Activated T-helper 1 cell treated with anti-CD3 and anti-CD28 coated beads, Interleukin-2, amount 50 U/mL, for 16 hours (primary cell): ENCODE measurements at places on chromosomes 7 and 10.

- DNase-seq: no peak
Observed at GRCh38 chr7:92847305-92847704, 10.9 kb upstream of the CDK6 start.

- no peak for DNase-seq
Observed at GRCh38 chr10:69957241-69957885, 95.3 kb upstream of the MACROH2A2 start.

GRCh38 chr7:121442845-121443244 is 46.7 kb upstream of the FAM3C start:
- DNase-seq: no peak

GRCh38 chr10:4262870-4263600 is 478.0 kb upstream of the KLF6 start:
- DNase-seq: no peak

DNA sequence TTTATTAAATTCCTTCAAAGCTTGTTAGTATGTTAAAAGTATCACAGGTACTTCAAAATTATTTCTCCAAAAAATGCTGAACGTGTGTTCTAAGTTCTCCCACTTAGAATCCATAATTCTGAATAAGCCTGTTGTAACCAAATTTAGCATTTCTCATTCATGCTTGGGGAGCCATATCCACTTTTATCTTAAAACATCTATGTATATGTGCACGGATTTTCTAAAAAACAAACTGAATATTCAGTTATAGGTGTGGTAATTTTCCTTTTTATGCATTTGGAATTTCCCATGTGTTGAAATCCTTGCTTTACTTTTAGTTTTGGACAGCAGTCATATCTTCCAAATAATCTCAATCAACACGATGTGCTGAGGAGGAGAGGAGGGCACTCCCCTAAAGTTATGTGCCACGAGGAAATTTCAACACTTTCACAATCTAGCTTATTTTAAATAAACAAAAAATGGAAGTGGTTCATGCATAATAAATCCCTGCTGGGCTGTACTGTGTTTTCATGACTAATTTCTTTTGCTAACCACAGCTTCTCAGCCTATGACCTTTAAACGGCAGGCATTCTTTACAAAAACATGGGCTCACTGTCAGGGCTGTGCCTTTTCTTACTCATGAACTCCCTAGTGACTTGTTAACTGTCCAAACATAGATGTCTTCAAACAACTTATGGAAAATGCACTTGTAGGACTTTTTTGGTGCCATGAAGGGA is 380.3 kb upstream of the SEMA3C start:
- DNase-seq: no peak
